ENCODE measurements at places on chromosomes 11 and 22.

GRCh38 chr11:108654994-108655631, 9.8 kb upstream of the DDX10 start:
- peak; percentile 20 for DNase-seq

DNA sequence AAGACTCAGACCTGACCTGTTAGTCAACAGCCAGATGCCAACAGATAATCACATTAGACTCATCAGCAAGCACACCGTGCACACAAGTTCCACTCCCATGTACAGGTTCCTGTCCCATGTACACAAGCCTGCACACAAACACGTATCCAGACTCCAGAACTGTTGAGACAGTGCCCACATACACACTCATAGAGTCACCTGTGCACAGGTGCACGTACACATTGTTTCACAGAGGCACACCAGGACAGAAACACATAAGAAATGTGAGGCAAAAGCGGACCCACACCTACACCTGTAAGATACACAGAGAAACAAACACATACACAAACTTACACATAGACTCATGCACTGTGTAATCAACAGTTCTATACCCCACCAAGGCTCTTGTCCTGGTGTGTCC, 2.7 kb upstream of the ZNF74 start:
- DNase-seq = no peak

GRCh38 chr11:58513747-58514367, 6.0 kb upstream of the OR5B21 start:
- peak; percentile 8 for DNase-seq

- no peak for DNase-seq
Measured at GRCh38 chr11:35302398-35302797, 117.0 kb downstream of the SLC1A2 start.

- DNase-seq = no peak
Measured at GRCh38 chr11:47325271-47326041, 27.0 kb downstream of the MYBPC3 start.

GRCh38 chr22:25153961-25154666, 45.5 kb upstream of the CRYBB3 start:
- no peak for DNase-seq

DNA sequence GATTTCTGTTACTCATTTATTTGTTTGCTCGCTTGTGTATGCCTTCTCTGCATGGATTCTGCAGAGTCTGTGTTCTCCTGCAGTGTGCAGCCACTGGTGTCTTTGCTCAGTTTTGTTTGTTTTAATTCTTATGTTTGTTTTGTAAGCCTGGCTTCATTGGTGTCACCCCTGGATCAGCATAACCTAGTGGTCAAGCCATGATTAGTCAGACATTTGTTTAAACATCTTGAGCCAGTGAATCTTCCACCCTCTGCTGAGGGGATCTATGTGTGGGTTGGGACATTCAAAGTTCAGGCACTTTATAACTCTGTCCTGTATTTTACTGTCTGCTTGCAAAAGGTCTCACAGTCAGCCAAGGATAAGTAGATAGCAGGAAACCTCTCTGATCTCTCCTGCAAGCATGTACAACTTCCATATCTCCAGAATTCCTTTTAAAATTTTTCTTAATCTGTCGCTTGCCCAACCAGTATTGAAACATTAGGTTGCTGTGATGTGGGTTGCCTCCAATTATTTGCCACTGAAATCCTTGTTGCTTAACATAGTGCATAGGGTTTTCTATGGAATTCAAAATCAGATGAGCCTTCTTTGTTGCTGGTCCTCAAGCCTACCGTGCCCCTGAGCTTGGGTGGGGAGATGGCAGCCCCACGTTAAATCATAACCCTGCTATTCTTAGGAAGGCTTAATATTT, 86.8 kb downstream of the KCNQ1OT1 start:
- no peak for DNase-seq

- DNase-seq = no peak
Measured at GRCh38 chr11:59558270-59558643, 46.9 kb downstream of the OR4D9 start.

DNA sequence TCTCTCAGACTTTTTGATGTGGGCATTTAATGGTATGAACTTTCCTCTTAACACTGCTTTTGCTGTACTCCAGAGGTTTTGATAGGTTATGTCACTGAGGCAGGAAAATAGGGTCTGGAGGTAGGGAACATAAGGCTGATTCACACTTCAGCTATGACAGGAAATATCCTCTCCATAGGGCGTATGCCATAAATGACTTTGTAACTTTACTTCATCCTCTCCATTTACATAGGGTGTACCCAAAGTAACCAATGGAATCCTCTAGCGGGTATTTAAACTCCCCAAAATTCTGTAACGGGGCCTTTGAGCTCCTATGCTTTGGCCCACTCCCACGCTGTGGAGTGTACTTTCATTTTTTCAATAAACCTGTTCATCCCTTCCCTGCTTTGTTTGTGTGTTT, 49.5 kb downstream of the OR2AT4 start:
- no peak for DNase-seq

- DNase-seq = no peak
Measured at GRCh38 chr22:42811459-42811858, 45.6 kb downstream of the ARFGAP3 start.

DNA sequence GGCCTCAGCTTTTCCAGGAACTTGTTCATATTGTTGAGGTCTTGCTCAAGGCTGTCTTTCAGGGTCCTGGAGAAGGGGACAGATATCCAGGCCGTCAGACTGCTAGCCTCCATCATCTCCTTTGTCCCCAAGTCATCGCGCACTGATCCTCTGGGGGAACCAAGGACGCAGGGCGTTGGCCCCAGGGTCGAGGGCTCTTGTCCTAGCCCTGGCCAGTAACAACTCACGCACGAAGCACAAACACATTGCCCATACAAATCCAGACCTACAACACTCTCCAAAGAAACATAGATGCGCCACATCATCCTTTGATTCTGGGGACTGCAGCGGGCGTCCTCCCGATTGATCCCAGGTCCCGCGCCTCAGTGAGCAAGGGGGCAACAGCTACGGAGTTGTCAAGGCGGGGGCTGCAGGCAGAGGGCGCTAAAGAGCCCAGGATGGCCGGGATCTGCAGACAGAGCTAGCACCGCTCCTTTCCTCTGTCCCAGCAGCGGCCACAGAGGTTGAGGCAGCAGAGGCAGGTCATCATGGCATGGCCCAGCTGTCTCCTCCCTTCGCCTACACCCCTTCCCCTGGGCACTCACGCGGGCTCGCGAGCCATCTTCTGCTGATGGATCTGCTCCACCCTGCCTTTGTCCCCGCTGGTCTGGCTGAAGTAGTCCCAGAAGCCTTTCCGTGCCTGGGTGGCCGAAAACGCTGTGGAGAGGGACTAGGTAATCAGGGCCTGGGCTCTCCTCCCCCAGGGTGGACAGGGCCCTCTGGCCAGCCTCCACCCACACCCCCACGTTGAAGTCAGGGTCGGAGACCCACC, 472 bp downstream of the APOA5 start:
- DNase-seq = peak; percentile 79

DNA sequence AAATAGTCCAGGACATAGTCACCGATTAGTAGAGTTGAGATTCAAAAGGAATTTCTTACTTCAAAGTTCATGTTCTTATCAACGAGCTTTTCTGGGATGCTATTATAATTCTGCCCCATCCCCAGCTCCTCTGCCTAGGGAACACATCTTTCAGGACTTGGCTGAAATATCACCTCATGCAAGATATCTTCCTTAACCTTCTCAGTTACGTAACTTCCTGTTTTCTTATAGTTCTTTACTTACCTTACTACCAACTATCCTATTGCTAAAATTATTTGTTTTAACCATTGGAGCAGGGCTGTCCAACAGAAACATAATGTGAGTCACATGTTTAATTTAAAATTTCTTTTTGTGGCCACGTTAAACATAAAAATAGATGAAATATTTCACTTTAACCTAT, 2.3 kb downstream of the NARS2 start:
- no peak for DNase-seq

- DNase-seq = no peak
Measured at GRCh38 chr11:35065566-35065965, 73.4 kb upstream of the CD44 start.

GRCh38 chr11:1128311-1129142, 29.2 kb upstream of the MUC5AC start:
- DNase-seq = no peak

DNA sequence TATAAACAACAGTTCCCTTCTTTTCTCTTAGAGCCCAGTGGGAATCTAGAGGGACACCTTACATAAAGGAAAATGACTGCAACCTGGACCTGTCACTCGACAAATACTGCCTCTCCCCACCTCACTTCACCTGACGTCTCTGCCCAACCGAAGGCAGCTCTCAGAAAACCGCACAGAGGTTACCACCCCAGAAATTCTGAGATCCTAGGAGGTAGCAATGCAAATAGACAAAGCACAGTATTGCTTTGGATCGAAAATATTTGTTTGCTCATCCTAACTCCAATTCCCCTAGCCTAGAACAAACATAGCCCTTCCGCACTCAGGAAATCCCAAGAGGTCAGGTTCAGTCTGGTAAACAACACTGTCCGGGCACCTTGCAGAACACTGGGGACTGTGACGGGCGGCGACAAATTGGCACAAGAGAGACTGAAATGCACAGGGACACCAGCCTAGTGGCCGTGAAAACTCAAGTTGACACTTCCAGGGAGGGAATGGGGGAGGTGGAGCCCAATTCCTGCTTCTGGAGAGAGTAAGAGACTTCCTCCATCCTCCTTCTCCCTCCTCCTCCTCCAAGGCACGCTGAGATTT, 420 bp upstream of the TRIM44 start:
- peak; percentile 2 for DNase-seq

DNA sequence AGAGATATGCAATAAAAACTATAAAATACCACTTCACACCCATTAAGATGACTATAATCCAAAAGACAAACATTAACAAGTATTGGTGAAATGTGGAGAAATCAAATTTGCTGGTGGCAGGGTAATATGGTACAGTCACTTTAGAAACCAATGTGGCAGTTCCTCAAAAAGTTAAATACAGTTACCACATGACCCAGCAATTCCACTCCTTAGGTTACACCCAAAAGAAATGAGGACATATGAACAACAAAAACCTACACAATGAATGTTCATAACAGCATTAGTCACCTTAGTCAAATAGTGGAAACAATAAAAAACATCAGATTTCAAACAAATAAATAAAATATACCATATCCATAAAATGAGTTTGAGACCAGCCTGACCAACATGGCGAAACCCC, 52.6 kb downstream of the RDX start:
- DNase-seq = no peak

DNA sequence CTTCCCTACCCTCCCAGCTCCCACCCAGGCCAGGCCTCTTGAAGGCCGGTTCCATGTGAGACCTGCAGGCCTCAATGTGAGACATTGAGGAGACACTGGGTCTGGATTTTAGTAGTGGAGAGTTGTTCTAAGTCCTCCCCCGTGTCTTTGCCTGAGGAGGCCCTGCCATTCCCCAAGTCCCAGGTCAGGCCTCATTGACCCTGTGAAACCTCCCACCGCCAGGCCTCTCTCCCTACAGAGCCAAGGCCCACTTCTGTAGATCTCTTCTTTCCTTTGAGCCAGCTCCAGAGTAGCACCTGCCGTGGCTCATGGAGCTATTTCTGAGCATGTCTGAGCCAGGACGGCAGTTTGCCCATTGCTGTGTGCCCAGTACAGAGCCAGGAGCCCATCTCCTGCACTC, 1419.6 kb downstream of the TBC1D22A start:
- DNase-seq = no peak

- DNase-seq = no peak
Measured at GRCh38 chr11:291281-292210, 2.6 kb downstream of the PGGHG start.

DNA sequence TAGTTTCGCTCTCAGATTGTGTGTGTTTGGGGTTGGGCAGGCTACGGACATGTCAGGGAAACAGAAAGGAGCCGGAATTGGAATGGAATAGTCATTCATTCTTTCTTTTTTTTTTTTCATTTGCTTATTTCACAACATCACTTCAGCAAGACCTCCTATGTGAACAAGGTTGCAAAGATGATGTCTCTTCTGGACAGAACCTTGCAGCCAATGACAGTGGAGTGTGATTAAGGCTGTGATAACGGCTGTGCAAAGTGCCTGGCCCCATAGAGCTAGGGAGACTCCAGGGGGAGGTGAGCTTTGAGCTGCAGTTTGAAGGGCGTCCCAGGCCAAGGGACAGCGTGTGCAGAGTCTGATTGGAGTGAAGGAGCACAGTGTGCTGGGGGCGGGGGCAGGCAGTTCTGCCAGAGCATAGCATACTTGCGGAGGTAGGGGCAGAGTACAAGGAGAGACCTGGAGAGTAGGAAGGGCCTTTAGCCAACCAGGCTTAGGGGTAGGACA, 3.4 kb downstream of the TIGD3 start:
- no peak for DNase-seq

DNA sequence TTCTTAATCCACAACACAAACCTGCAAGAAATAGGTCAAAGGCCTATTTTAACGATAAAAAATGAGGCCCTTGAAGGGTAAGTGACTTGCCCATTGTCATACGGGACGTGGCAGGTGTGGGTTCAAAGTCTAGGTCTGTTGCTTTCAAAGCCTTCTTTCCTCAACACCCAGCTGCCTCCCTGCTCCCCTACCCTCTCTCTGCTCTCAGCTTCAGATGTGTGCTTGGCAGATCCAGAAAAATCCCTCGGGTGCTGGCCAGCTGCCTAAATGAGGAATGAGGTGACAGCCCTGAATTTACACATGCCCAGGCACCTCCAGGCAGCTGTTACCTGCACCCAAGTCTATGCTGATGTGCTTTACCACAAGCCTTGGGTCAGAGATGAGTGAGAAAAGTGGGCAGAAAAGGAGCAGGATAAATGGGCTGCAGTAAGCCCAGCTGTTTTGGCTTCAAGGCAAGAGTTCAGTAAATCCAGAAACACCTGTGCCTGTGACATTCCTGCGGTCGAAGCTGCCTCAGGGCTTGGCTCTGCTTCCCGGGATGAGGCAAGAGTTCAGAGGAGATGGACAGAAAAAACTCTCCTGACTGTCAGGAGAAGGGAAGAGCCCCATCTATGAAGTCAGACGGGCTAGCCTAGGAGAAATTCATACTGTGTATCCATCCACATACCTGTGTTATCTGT, 49.9 kb upstream of the LDLRAD3 start:
- DNase-seq = no peak

DNA sequence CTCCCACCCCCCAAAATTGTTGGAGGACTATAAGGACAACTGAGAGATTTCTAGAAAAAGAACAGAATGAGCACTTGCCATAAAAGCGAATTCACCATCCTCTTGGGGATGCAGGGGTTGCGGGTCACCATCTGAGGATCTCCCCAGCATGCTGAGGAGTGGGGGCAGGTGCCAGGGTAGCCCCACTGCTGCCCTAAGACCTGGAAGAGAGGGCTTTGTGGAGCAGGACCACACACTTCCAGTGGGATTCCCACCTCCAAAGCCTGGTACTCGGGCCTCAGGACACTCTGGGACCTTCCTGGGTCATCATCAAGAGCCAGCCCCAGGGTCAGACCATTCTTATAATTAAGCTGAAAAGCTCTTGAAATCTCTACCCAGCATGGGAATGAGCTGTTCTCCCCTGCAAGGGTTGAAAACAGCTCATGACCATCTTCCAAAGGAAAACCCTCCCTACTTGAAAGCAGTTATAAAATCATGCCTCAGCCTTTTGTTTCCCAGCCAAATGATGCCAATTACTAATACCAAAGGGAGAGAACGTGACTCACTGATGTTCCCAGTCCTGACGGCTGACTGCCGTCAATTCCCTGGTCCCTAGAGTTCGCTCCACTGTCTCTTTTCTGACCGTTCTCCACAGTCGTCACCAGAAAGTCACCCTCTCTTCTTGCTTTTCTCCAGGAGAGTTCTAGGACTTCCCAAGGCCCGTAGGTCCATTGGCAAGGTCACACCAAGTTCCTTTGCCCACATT, 76.8 kb upstream of the CREB3L1 start:
- DNase-seq = no peak

GRCh38 chr11:121703201-121703600, 250.4 kb upstream of the SORL1-AS1 start:
- no peak for DNase-seq

Data from activated CD4-positive, alpha-beta T cell treated with anti-CD3 and anti-CD28 coated beads, Interleukin-10, Interleukin-2, amounts not matched to agents 100 ng/mL and 50 ng/mL, durations not matched to agents 16 hours and 8 hours (primary cell).